Nephron progenitor cell (in vitro differentiated cells): ENCODE measurements at places on chromosomes 13 and 19.

- DNase-seq = no peak
Measured at GRCh38 chr19:57755031-57755430, 8.4 kb downstream of the ZNF776 start.

DNA sequence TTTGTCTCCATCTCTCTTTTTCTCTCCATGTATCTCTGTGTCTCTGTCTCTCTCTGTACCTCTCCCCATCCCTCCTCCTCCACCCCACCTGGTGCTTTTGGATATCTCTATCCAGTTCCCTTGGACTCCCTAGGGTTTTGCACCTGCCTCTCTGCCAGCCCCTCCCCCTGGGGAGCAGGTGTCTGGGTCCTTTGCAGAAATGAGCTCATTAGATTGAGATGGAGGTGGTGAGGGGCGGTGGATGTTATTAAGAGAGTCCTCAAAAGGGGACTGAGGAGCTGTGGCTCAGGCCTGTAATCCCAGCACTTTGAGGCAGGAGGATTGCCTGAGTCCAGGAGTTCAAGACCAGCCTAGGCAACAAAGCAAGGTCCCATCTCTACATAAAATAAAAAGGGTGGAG lies 2.1 kb downstream of the KCNN4 start:
- DNase-seq = no peak

DNA sequence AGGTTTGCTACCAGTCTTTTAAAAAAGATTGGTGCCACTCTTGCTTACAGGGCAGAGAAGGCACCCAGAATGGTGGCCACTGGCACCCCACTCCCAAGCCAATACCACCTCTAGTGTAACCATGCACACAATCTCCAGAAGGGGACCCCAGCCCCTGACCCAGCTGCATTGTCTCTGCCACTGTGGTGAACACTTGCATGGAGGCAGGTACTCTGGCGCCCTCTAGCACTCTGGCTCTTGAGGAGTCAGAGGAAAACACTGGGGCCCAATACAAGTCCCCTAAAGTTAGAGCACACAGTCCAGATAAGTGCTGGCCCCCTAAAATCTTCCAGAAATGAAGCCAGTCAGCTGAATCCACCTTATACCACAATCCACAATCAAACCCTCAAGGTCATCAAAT lies 6.0 kb downstream of the ERVV-1 start:
- DNase-seq = no peak

GRCh38 chr19:19064811-19065745 lies 1.3 kb downstream of the SLC25A42 start:
- peak; percentile 30 for DNase-seq

DNA sequence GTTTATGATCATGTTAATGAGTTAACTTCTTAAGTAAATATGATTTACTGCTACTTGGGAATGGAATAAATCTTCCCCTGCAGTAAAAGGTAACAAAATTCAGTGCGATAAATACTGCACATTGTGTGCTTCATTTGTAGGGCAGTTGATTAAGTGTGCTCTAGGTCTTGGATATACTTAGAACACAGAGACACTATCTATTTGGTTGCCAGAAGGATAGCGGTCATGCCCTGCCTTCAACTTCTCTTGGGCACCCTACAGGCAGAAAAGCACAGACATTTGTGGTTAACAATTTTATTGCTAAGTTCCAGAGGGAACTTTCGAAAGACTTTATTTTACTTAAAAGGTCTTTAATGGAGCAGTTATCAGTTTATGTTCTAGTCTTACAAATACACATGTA lies 605.8 kb downstream of the PCDH9 start:
- no peak for DNase-seq
